ENCODE measurements at places on chromosomes 11 and 22. TPM values are rescaled to one million over a fixed set of nuclear protein-coding genes. Genes with fewer than 3 reads are reported as not detected.

FHIP1B gene
- total RNA-seq, result 44.1 TPM

HINFP gene
- 78.7 TPM for total RNA-seq

BCO2 gene
- total RNA-seq, result 1.7 TPM

JRKL gene
- total RNA-seq, result 12.5 TPM

KCNA4 gene
- total RNA-seq, result not detected

SCGB1A1 gene
- total RNA-seq, result not detected

C11orf86 gene
- total RNA-seq, result not detected

AIP gene
- 127 TPM for total RNA-seq

CCDC89 gene
- not detected for total RNA-seq

LRRC51 gene
- total RNA-seq, result 7.7 TPM

OR52N5 gene
- total RNA-seq, result not detected

BACE1 gene
- not detected for total RNA-seq

CTNND1 gene
- total RNA-seq, result 54.4 TPM

SEZ6L gene
- total RNA-seq, result not detected

SMIM35 gene
- 4.5 TPM for total RNA-seq

OR10A2 gene
- total RNA-seq, result not detected

DCDC1 gene
- not detected for total RNA-seq

Data from B cell (primary cell).